ENCODE measurements at places on chromosomes 3 and 15. TPM values are rescaled to one million over a fixed set of nuclear protein-coding genes. Genes with fewer than 3 reads are reported as not detected.

DNA sequence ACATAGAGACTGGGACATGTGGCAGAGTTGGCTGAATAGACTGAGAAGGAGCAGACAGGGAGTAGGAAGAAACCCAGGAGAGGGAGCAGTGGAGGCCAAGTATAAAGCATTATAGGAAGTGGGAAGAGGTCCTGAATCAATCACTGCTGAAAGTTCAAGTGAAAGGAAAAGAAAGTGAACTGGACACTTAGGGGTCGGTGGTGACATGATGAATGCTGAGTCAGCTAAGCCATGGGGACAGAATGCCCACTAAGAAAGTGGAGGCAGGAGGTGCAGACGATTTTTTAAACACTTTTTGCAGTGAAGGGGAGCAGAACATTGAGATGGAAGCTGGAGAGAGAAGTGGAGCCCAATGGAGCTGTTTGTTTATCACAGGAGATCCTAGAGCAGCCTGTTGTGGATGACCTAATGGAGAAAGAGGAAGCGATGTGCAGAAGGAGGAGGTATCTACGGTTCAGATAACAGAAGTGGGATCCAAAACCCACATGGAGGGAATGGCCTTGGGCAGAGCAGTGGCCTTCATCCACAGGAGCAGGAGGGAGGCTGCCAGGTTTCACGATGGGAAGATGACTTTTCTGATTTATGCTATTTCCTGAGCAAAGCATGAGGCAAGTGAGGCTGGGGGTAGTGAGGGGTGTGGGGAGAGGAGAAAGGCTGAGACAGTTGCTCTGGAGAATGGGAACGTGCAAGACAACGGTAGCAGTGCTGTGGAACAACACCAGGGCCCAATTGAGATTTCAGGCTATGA lies 208.2 kb downstream of the RPLP1 start:
- no peak for DNase-seq

- DNase-seq: no peak
- no peak overlapping the region for H3K4me3 ChIP-seq
- H3K27ac ChIP-seq: no peak overlapping the region
- H3K4me1 ChIP-seq: no peaks in the 10 kb centered on the region
Measured at GRCh38 chr3:29627136-29628117, 346.6 kb downstream of the RBMS3 start.

- H3K27ac ChIP-seq: no peak overlapping the region
- no peaks in the 10 kb centered on the region for H3K27me3 ChIP-seq
- DNase-seq: no peak
- H3K36me3 ChIP-seq: no peaks in the 10 kb centered on the region
Measured at GRCh38 chr3:148631124-148631903, 66.4 kb upstream of the AGTR1 start.

RGMA gene
- total RNA-seq: not detected

- H3K27ac ChIP-seq: no peak overlapping the region
- no peaks in the 10 kb centered on the region for H3K36me3 ChIP-seq
- no peak overlapping the region for H3K4me3 ChIP-seq
- no peak for DNase-seq
Measured at GRCh38 chr3:176561826-176562225, 635.5 kb downstream of the TBL1XR1 start.

GRCh38 chr3:186142393-186142932 lies 33.6 kb upstream of the ETV5 start:
- no peak for DNase-seq
- no peak overlapping the region for H3K27ac ChIP-seq
- H3K4me1 ChIP-seq: peaks cover 5% of the 10 kb centered on the region
- H3K27me3 ChIP-seq: peaks cover 38% of the 10 kb centered on the region

CHRNB4 gene
- total RNA-seq: not detected

GRCh38 chr15:67882487-67883233 lies 42.8 kb upstream of the RNU6-1 start:
- DNase-seq: no peak
- peaks cover 27% of the 10 kb centered on the region for H3K27me3 ChIP-seq
- H3K4me3 ChIP-seq: no peak overlapping the region
- peaks cover 13% of the 10 kb centered on the region for H3K4me1 ChIP-seq
- H3K27ac ChIP-seq: no peak overlapping the region
- no peaks in the 10 kb centered on the region for H3K36me3 ChIP-seq

DNA sequence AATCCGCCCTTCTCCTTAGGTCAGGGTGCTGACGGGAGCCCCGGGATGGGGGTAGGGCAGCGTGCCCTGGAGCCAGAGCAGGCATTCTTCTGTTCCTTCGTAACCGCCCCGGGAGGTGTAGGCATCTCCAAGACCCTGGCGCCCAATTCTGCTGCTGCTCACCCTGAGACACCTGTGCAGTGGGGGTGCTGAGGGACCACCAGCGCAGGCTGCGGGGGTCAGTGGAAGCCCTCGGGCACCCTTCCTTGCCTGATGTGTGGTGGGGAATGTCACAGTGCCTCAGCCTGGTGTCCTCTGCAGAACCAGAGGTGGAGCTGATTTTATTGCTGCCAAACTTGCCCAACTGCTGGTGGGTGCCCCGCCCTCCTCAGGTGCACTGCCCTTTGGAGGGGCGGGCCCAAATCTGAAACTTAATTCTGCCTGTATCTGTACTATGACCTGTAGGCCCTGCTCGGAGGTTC lies 7.3 kb downstream of the CSK start:
- peak overlapping the region; percentile 88 for H3K4me3 ChIP-seq
- H3K27ac ChIP-seq: peak overlapping the region; percentile 98
- H3K27me3 ChIP-seq: no peaks in the 10 kb centered on the region
- DNase-seq: no peak

NAALADL2 gene
- not detected for total RNA-seq

DNA sequence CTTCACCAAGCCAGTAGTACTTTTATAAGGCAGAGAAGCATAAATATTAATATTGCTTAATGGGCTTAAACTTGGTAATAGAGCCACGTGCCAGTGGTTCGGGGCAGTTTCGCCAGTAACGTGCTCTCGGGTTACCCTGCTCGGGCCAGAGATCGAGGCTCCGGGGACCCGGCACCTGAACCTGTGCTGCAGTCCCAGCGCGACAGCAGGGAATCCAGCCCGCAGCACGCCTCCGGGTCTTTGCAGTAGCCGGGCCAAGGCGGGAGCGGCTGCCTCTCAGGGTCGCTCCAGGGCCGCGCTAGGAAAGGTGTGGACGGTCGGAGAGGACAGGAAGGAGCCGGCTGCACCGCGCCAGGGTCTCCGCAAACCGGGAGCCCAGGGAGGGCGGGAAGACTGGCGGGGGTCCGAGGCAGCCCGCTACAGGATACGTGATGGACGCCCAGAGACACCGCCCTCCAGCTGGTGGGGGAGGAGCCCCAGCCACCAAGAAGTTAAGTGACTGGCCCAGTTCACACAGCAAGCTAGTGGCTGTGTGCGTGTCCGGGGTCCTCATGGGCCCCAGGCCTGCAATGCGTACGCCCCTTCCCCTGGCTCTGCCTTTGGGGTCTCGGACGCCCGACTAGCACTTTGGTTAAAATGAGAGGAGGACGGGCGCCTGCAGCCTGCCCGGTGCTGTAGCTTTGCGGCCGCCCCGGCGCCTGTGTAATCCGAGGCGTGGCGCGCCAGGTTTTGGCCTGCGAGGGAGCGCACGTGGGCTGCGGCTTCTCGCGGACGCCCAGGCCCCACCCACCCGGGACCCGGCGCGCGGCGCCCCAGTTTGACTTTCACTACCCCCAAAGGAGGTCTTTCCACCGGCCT lies 1.2 kb upstream of the PDE8A start:
- peak overlapping the region; percentile 96 for H3K4me3 ChIP-seq
- H3K27me3 ChIP-seq: peaks cover 7% of the 10 kb centered on the region
- peaks cover 35% of the 10 kb centered on the region for H3K4me1 ChIP-seq
- DNase-seq: peak; percentile 91
- peak overlapping the region; percentile 95 for H3K27ac ChIP-seq

GRCh38 chr3:195227871-195228270 lies 43.1 kb downstream of the XXYLT1 start:
- H3K27me3 ChIP-seq: peaks cover 4% of the 10 kb centered on the region
- DNase-seq: peak; percentile 18
- H3K36me3 ChIP-seq: peaks cover 6% of the 10 kb centered on the region

DNA sequence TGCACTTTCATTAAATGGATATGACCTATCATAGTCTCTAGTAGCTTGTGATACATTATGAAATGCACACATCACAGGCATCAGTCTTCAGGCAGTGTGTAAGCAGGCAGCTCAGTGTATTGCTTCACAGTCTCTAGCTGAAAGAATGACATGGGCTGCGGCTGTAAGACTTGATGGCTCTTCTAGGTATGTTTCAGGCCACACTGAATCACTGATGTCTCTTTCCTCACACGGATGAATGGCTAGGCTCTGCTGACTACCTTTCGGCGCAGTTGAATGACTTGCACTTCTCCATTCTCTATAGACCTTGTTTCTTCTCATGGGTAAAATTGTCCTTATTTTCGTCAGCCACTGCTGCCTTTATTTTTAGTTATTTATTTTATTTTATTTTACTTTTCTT lies 15.4 kb downstream of the APH1B start:
- H3K27ac ChIP-seq: no peak overlapping the region
- H3K36me3 ChIP-seq: peaks cover 3% of the 10 kb centered on the region
- no peaks in the 10 kb centered on the region for H3K27me3 ChIP-seq

ACOX2 gene
- total RNA-seq: not detected

NR1I2 gene
- total RNA-seq: 0.33 TPM

DNA sequence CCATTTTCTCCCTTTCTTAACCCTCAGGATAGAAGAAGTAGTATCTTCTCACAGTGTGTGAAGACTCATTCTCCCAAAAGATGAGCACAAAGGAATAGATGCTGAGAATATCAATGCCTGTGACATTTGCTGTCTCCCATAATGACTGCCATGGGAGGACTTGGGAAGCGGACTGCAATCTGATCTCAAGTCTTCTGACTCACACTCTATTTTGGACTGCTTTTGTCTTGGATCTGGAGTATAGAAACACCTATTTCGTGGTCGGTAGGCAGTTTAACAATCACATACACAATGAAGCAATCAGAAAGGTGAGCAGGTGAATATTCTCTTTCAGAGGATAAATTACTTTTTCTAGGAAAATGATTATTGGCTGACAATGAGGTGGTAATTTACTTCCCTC lies 852.0 kb downstream of the FHIT start:
- H3K4me3 ChIP-seq: no peak overlapping the region
- no peaks in the 10 kb centered on the region for H3K4me1 ChIP-seq
- no peaks in the 10 kb centered on the region for H3K27me3 ChIP-seq

GRCh38 chr3:79314962-79315361 lies 452.8 kb downstream of the ROBO1 start:
- no peak overlapping the region for H3K27ac ChIP-seq
- H3K4me1 ChIP-seq: no peaks in the 10 kb centered on the region
- no peak overlapping the region for H3K4me3 ChIP-seq
- no peaks in the 10 kb centered on the region for H3K36me3 ChIP-seq
- no peaks in the 10 kb centered on the region for H3K27me3 ChIP-seq
- no peak for DNase-seq

CAPN7 gene
- 51.8 TPM for total RNA-seq

STT3B gene
- total RNA-seq: 131 TPM

TMCO5A gene
- not detected for total RNA-seq

IQCH gene
- total RNA-seq: 2.2 TPM

PLA2G4E gene
- not detected for total RNA-seq

Data from activated naive CD8-positive, alpha-beta T cell treated with anti-CD3 and anti-CD28 coated beads, Interleukin-2, amount 10 ng/mL, durations not matched to agents 7 days and 5 days (primary cell).